ENCODE measurements at places on chromosomes 1 and 21.

- no peak for DNase-seq
These were observed 112.5 kb downstream of the RRAGC start for GRCh38 chr1:38746941-38747600.

DNA sequence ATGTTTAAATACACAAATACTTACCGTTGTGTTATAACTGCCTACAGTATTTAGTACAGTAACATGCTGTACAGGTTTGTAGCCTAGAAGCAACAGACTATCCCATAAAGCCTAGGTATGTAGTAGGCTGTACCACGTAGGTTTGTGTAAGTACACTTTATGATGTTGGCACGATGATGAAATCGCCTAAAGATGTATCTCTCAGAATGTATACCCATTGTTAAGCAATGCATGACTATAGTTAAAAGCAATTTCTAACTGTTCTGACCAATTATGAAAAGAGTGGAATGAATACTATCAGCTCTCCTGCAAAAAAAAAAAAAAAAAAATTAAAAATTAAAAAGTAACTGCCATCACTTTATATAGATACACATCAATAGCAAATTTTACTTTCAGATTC, 11.4 kb downstream of the HP1BP3 start:
- no peak for DNase-seq

DNA sequence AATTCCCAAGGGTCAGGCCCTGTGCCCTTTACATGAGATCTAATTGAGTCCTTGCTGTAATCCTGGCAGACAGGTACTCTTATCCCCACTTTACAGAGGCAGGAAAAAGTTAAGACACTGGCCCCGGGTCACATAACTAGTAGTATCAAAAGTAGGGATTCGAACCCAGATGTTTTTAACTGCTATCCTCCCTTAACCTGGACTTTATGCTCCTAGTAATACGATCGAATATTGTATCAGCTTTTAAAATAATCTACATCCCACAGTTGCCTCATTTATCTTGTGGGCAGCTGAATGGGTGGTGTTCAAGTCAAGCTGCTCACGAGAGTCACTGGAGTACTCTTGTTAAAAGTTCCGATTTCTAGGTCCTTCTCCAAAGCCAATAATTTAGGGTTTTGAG, 25.5 kb upstream of the TMEM51 start:
- no peak for DNase-seq

GRCh38 chr21:43365611-43366426, 61.1 kb downstream of the SIK1 start:
- no peak for DNase-seq

DNA sequence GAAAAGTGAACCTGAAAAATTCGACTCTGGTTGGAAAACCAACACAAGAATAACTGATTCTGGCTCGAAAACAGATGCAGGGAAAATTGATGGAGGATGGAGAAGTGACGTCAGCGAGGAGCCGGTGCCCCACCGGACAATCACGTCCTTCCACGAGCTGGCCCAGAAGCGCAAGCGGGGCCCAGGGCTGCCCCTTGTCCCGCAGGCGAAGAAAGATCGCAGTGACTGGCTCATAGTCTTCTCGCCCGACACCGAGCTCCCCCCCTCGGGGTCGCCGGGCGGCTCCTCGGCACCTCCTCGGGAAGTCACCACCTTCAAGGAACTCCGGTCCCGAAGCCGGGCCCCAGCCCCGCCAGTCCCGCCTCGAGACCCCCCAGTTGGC, 1.9 kb downstream of the RUSC1 start:
- no peak for DNase-seq

- DNase-seq = no peak
These were observed 25.0 kb downstream of the VASH2 start for GRCh38 chr1:212975111-212975918.

GRCh38 chr1:51032936-51033335, 62.9 kb downstream of the CDKN2C start:
- DNase-seq = no peak

DNA sequence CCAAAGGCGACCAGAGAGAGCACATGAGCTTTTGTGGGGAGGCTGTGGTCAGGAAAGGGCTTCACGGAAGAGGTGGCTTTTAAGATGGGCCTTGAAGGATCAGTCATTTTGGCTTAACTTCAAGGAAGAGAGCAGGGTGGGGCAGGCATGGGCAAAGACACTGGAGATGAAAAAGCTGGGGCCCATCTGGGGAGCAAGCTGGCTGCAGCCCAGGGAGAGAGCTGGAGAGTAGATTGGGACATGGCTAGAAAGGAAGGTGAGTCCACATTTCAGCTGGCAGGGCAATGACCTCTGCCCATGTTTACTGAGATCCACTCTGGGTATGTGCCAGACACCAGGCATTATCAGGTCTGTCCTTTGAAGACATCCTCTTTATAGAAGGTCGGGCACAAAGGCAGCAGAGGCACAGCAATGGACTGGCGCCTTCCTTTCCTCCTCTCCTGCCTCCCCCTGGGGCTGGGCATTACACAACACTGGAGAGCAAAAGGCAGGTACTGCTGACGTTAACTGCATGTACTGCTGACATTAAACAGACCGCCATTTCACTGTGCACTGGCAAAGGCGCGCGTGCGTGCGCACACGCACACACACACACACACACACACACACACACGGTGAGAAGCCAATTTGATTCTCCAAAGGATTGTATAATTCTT, 2.2 kb upstream of the UBXN10 start:
- DNase-seq = no peak

DNA sequence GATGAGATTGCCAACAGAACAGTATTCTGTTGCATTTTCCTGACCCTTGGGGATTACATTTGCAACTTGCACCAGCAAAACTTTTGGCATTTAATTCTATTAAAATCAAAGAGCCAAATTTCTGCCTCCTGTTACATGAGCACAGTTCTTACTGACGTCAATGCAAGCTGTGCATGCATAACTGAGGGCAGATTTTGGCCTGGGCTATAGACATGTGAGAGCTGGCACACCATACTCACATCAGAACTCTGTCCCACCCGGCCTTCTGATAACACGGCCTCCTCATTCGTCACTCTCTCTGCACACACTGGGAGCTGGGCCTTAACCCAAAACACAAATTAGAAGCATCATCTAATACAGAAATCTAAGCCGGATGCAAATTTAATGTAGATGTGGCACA, 31.5 kb downstream of the PAPPA2 start:
- DNase-seq = no peak

DNA sequence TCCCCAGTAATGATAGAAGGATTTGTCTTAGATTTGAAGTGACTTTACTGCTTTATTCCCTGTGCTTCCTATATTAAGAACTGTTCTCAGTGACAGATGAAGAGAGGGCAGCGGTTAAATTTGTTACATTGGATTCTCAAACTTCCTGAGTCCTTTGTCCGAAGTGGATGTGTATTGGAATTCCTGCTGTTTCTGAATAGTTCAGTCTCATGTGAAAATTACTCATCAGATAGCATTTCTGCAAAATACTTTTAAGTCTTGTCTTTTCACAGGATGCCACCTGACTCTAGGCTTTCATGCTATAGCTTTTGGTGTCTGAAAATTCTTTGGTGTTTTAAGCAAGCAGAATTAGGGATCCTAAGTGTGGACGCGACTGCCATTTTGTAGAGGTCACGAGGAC, 83.6 kb downstream of the PRDM2 start:
- DNase-seq = no peak

GRCh38 chr21:45721671-45722070, 78.1 kb downstream of the PCBP3 start:
- no peak for DNase-seq

GRCh38 chr1:8078176-8078671, 52.1 kb upstream of the ERRFI1 start:
- no peak for DNase-seq

DNA sequence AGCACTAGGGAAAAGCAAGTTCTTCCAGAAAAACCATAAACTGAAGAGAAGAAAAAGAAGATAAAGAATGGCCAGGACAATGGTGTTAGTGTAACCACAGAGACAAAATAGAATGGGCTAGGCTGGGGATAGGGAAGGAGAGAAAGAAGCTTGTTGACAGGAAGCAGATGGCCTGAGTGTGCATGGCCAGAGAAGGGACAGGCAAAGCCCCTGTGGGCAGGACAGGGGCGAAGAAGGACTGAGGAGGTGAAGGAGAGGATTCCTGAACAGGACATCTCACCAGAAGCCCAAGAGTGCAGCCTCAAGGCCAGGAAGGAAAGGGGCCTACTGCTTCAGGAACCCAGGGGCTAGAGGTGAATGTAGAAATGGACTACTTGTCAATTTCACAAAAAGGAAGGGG, 29.3 kb downstream of the IQGAP3 start:
- no peak for DNase-seq

DNA sequence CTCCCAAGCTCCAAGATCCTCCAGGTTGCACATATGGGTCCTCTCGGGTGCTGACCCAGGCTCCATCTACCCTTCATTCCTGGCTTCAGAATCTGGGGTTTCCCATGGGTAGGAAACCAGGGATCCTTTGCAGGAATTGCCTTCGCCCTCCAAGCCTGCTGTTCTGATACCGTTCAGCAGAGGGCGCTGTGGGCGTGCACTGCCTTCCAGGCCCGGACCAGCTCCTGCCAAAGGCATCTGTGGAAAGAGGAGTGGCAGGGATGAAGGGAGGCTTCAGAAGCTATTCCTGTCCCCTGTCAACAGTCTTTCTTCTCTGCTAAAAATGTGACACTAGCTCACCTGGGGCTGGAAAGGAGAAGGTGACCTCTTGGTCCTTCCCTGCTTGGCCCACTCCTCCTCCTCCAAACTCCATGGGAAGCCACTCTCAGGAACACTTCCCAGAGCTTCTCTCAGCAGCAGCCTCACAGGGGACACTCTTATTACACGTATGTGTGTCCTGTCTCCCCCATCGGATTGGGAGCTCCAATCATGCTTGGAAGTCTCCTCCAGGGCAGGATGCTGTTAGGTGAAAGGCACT, 71.2 kb downstream of the VWA5B1 start:
- DNase-seq = no peak

DNA sequence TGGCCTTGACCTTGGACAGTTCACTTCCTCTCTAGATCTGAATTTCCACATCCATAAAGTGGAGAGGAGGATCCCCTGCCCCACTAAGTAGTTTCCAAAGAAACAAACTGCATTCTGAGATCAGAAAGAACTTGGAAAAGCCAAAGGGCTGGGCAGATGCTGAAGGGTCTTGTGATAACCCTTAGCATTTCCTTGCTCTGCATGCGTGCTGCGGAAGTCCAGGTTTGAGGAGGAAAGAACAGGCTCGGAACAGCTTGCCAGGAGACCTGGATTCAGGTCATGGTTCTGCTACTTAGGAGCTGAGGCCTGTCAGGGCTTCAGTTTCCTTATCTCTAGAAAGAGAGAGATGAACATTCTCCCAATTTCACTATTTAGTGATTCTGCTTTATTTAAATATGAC, 27.2 kb downstream of the IGFN1 start:
- DNase-seq = no peak

DNA sequence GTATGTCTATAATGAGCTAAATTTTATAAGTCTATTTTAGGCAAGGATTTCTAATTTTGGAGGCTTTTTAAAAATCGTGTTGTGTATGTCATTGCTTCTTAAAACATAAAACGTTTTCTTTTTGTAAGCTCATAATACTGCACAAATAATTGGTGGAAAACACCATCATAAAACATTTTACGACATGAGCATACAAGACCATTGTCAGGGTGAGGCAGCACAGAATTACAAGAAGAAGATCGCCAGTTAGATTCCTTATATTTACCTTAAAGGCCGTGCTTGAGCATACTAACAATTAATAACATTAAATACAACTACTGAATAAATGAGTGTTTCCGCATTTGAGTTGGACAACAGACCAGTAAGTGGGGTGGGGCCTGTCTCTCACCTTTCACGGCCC, 19.1 kb upstream of the LMX1A start:
- no peak for DNase-seq

DNA sequence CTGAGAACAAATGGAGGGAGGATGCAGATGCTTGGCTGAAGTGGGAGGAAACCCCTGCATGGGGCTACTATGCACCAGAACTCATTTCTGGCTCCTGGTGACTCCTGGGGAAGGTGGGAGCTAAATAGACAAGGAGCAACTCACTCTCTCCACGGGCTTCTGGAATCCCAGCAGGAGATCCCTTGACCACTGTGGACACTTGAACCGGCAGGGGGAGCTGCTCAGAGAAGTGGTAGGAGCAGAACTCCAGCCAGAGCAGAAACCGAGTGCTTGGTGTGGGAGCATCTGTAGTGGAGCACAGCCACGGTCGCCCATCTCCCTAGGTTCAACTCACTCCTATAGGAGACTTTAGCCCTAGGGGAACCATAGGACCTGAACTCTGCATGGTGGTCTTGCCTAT, 205.6 kb upstream of the GJB5 start:
- no peak for DNase-seq

- no peak for DNase-seq
These were observed at the start of gene GPR52 for GRCh38 chr1:174447866-174448530. TSS of gene GPR52 (plus strand) at chr1:174447964. CDS start at chr1:174448112, 148 bp downstream.

DNA sequence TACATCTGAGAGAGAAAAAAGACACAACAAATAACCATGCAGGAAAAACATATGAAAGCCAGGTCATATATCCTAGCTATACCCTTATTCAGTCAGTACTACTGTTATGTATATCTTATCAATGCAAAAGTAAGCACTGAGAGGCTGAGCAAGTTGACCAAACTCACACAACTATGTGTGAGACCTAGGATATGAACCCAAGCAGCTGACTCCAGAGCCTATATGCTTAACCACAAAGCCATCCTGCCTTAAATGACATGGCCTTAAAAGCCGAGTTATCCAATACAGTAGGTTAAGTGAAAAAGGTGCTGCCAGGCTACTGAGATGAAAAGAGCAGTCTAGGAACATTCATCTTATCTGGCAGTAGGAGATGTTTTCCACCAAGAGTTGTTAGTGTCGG, 151.6 kb downstream of the RERE start:
- no peak for DNase-seq

DNA sequence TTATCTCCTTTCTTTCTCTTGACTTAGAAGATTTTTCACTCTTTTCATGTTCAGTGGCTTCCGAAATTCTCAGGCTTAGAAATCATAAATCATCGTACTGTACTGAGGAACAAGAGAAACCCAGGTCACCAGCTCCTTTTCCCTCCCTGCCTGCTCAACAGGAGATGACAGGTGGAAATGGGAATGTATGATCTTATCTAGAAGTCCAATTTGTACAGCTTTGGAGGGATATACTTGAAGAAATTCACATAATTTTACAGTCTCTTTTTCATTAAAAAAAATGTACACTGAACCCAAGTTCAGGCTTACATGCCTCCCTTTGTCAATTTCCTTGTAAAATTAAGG, 11.7 kb downstream of the EVA1C start:
- DNase-seq = no peak
